Breast epithelium (tissue), 4 donors: ENCODE measurements at places on chromosomes 1 and 21. TPM values are rescaled to one million over a fixed set of nuclear protein-coding genes. Genes with fewer than 3 reads are reported as not detected.

The CEP104 gene
- 24.0 TPM for total RNA-seq

DNA sequence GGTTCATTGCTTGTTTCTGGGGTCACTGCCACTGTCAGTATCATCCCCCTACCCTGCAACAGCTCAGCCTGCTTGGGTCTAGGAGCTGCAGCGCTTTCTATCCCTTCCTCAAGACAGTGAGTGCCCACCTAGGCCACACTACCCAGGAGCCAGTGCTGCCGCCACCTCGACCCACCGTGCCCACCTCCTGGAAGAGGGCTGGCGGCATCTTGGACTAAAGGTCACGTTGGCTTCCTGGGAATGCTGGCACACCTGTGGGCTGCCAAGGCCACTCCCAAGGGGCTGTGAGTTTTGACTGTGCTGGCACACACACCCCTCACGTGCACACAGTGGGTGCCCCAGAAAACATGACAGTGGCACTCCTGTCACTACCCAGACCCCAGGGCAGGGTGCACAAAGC, 22.1 kb downstream of the CRYAA start:
- no peaks in the 10 kb centered on the region for H3K27me3 ChIP-seq
- DNase-seq = peak; percentile 15
- H3K36me3 ChIP-seq = no peaks in the 10 kb centered on the region
- no peak overlapping the region for H3K27ac ChIP-seq
- H3K4me3 ChIP-seq = no peak overlapping the region

- H3K36me3 ChIP-seq = no peaks in the 10 kb centered on the region
- no peaks in the 10 kb centered on the region for H3K4me1 ChIP-seq
- H3K27me3 ChIP-seq = no peaks in the 10 kb centered on the region
- DNase-seq = peak; percentile 63
- no peak overlapping the region for H3K4me3 ChIP-seq
Observed at GRCh38 chr1:223683586-223684487, 18.3 kb upstream of the CAPN8 start.

DNA sequence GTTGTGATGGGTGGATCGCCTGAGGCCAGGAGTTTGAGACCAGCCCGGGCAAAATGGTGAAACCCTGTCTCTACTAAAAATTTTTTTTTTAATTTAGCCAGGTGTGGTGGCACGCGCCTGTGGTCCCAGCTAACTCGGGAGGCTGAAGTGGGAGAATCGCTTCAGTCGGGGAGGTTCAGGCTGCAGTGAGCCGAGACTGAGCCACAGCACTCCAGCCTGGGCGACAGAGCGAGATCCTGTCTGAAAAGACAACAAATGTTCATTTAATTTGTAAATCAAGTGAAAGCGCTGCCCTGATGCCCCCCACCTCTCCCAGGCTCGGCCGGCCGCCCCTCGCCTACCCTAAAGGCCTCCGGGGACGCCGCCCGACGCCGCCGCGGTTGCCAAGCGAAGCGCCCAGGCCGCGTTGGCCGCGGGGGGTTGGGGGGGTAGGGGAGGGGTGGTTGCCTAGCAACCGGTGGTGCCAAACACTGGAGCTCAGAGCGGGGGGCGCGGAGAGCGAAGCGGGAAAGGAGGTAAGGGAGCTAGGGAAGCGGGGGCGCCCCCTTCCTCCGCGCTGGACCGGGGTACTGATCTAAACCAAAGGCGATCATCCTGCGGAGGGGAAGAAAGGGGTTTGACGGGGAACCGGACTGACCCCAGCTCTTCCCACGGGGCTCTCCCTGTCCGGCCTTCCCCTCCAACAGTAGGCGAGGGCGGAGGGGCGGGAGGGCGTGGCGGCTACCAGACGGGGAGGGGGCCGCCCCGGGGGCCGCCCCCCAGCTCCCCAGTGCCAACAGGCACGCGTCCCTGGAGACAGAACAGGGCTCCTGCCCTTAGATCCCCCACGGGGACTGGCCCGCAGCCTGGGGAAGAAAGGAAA, at the start of gene TEKT2:
TSS of gene TEKT2 (plus strand) at position 460 of the 862 bp plus-strand sequence. CDS start 828 bp downstream, outside the sequence.
- no peaks in the 10 kb centered on the region for H3K36me3 ChIP-seq
- H3K4me1 ChIP-seq = peaks cover 6% of the 10 kb centered on the region
- H3K27me3 ChIP-seq = no peaks in the 10 kb centered on the region
- no peak for DNase-seq

DNA sequence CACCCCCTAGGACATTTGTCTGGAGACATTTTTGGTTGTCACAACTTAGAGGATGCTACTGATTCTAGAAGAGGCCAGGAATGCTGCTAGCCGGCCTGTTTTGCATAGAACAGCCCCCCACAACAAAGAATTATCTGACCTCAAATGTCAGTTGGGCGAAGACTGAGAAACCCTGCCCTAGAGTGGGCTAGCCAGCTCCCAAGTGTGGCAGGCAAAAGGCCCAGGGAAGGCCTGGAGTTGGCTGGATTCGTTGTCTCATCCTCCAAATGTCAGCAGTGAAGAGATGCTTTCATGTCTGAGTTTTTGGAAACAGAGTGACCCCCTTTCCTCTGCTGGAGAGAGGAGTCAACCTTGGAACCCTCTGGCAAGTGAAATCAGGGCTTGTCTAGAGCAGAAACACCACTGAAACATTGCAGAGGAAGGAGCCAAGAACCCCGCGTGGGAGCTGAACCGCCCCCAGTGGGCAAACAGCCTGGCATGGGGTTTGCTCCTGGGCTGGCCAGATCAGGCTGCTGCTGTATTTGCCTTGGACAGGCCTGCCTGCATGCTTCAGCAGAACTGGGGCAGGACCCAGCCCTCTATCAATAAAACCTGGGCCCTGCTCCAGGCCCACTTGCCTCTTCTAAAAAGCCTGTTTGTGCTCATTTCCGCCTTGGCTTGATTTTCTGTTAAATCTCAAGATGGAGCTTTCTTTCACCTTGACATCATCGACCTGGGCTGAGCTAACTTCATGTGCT, 32.9 kb downstream of the RASSF5 start:
- DNase-seq = peak; percentile 74
- peak overlapping the region; percentile 84 for H3K27ac ChIP-seq

GRCh38 chr1:51421964-51422363, 91.6 kb upstream of the TTC39A start:
- no peak overlapping the region for H3K4me3 ChIP-seq
- H3K27ac ChIP-seq = no peak overlapping the region
- no peak for DNase-seq
- H3K27me3 ChIP-seq = no peaks in the 10 kb centered on the region
- no peaks in the 10 kb centered on the region for H3K4me1 ChIP-seq

DNA sequence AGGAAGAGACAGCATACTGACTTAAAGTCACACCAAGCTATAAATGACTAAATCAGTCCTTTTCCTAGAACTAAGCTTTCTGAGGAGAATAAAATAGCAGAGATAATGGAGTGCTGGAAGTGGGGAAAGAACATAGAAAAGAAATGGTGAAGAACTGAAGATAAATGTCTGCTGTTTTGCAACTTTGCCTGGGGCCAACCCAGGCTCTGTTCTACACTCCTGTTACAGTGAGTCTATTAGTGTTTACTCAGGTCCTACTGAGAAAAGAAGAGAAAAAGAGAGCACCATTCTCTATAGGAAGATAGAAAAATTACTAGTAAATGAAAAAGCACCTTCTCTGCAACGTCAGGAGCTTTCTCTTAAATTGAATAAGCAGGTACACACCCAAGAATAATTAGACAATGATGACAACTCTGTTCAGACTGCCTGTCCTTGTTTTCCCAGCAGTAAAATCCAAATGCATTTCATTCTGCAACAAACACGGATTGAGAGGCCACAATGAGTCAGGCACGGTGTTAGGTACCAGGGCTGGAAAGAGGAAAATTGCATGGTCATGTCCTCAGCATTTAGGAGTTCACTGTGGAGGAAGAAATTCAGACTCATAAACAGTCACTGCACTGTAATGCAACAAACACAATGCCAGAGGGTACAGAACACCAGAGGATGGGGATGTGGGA, 139.4 kb upstream of the CAMK1G start:
- no peak overlapping the region for H3K4me3 ChIP-seq
- H3K27me3 ChIP-seq = no peaks in the 10 kb centered on the region
- DNase-seq = no peak
- H3K27ac ChIP-seq = no peak overlapping the region
- H3K36me3 ChIP-seq = no peaks in the 10 kb centered on the region

The CFAP410 gene
- total RNA-seq = 31.1 TPM

DNA sequence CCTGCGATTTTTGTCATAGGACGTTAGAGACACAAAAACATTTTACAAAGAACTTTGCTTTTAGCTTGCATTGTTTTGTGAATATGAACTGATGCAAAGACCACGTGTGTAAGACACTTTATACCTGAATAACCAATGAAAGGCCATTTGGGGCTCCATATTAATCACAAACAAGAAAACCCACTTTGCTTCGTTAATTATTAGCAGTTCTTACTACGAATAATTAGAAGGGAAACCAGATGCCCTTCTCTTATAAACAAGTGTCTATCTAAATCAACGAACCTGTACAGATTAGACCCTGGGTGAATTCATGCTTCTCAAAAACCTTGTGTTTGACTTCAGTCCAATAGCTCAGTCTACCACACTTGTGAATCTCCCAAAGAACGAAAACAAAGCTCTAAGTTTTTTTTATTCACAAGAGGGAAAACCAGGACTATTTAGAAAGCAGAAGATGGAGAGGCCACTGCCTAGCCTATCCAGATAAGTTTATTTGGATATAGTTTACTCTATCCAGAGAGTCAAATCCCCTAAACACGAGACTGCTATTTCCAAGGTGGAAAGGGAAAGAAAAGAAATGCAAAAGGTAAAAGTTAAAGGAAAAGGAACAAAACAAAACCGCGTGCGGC, 897 bp downstream of the CYYR1 start:
- no peaks in the 10 kb centered on the region for H3K4me1 ChIP-seq
- H3K36me3 ChIP-seq = no peaks in the 10 kb centered on the region
- no peak for DNase-seq
- peak overlapping the region; percentile 41 for H3K4me3 ChIP-seq
- peak overlapping the region; percentile 79 for H3K27ac ChIP-seq

DNA sequence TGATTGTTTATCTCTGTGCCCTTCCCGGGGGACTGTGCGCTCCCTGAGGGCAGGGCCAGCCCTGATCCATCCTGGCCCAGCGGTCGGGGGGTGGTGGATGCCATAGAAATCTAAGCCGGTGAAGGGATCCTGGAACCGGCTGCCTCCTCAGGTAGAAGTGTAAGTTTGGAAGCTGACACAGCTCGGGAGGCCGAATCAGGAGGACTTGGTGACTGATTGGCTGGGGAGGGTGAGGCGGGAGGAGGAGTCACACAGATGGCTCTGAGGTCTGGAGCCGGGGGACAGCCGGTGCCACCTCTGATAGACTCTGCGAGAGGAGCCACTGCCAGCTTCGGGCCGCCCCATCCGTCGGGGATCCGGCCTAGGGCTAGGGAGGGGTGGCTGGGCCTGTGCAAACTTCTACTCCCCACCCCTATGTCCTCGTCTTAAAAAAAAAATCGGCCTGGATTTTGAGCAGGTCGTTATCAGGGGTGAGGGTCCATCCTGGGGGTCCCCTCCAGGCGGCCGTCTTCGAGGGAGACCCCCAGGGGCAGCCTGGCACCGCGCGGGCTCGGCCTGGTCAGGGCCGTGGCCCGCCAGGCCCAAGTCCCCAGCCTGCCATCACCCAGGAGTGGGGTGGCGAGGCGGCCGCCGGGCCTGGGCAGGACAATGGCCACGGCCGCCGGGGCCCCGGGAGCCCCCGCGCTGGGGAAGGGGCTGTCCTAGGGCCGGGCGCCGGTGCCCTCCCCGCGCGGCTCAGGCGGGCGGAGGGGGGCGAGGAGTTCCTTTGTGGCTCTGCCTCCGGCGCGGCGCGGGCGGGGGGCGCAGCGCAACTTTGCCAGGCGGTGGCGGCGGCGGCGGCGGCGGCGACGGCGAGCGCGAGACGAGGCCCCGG, 708 bp upstream of the ZNF362 start:
- peak overlapping the region; percentile 98 for H3K27ac ChIP-seq
- no peaks in the 10 kb centered on the region for H3K36me3 ChIP-seq
- no peaks in the 10 kb centered on the region for H3K4me1 ChIP-seq
- H3K27me3 ChIP-seq = no peaks in the 10 kb centered on the region
- peak overlapping the region; percentile 56 for H3K4me3 ChIP-seq
- DNase-seq = peak; percentile 88
